Activated CD4-positive, alpha-beta T cell treated with anti-CD3 and anti-CD28 coated beads, Interleukin-2, amount 50 U/mL, for 4 hours (primary cell): ENCODE measurements at places on chromosomes 2 and 18.

DNA sequence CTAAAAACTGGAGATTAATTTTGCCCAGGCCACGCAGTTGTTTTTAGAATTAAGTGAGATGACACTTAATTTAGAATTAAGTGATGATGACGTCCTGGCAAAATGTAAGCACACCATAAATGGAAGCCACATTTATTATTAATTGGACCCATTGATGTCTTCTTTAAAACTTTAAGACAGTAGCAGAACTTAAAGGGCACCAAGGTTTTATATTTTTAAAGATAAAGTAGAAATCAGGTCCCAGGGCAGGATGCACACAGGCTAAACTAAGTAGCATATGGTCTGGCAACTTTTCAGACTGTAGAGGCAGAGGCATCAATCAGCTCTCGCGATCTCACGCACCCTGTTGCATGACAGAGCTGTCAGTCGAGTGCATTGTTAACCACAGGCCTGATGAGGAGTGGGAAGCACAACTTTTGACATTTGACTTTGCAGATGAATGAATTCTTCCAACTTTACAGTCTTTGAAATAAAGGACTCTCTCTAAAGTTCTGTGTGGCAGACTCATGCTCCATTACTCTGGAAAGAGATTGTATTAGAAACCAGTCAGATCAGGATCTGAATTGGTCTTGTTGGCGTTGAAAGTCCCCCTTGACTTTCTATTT is 232.4 kb downstream of the CD226 start:
- DNase-seq, result no peak

DNA sequence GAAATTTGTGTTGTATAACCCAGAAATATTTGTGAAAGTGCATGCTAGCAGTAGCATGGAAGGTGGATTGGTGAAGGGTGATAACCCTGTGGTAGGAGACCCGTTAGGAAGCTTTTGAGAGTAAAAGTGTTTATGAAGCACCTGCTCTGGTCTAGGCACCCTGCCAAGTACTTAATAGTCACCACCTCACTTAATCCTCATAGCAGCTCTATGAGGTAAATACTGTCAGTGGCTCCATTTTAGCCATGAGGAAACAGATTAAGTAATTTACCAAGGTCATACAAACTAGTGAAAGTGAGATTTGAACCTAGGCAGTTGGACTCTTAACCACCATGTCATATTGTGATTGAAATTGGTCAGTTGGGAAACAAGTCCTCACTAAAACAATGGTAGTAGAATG is 66.8 kb downstream of the TET3 start:
- DNase-seq, result no peak

GRCh38 chr2:240383871-240384700 is 51.4 kb upstream of the GPC1 start:
- DNase-seq, result no peak

GRCh38 chr18:57062178-57062577 is 84.7 kb upstream of the BOD1L2 start:
- no peak for DNase-seq

DNA sequence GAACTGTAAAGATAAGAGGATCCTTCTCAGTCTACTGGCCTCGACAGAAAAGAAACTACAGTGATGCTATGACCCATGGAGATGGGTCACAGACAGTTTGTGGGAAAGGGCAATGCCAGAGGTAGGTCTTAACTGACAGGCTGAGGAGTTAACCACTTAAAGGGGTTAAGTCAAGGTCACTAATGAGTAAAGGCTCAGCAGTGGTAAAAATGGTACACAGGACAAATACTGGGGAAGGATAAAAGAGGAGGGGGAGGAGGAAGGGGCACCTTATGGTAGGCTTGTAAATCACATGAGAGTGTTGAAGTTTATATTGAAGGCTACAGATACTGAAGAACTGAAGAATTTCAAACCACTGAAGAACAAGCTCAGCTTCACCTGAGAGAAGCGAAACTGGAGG is 9.9 kb downstream of the IER3IP1 start:
- no peak for DNase-seq

DNA sequence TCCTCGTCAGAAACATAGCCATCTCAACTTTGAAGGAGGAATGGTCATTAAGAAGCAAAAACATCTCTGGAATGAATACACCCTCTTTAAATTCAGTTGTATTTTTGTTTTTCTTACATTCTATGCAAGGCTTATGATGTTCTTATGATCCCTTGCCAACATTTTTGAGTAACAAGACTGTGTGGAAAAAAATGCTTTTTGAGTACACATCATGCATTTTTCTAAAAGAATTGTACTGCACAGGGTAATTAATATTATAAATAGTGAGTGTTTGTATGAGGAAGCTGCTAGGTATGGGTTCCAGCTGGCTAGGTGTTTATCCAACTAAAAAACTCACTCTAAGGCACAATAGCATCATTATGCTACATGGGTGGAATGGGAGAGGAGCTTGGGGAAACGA is 59.0 kb upstream of the SPATS2L start:
- no peak for DNase-seq

DNA sequence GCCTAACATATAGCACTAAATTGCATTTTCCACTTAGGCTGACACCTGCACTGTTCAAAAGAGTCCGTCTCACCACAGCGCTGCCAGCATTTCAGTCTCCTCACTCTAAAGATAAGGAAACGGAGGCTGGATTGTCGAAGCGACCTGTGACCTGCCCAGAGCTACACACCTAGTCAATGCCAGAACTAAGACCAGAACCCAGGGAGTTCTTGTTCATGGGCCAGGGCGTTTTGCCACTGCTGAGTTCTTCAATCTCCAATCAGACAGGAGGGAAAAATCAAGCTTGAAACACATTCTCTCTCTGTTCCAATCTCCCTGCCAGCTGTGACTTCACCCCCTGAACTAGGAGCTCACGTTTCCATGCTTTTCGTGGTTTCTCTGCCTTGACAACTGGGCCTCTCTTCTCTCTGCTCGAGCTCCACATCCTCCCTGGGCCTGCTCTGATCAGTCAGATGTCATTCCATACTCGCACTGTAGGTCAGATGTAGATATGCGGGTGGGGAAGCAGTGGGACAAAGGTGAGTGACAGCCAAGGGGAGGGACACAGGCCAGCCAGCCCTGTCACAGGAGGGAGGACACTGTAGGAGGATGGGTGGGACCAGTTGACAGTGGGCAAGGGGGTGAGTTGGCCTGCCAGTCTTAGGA is 221.1 kb upstream of the SMAD2 start:
- no peak for DNase-seq

- DNase-seq, result no peak
Observed at GRCh38 chr2:6027066-6027465, 334.9 kb downstream of the SOX11 start.

GRCh38 chr2:168565112-168565511 is 109.0 kb downstream of the CERS6 start:
- DNase-seq, result no peak

DNA sequence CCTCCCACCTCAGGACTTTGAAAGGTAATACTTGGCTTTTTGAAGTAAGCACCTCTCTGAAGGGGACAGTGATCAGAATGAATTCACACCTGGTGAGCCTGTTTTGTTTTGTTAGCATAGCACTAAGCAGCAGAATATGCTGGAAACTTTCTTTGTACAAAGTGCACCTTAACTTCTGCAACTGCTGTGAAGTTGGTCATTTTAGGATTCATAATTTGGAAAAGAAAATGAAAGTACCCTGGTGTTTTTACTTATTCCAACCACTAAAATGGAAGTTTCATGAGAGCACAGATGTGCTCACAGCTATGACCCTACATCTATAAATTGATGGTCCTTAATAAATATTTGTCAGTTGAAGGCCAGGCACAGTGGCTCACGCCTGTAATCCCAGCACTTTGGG is 257.8 kb upstream of the STON1 start:
- no peak for DNase-seq

- no peak for DNase-seq
Observed at GRCh38 chr2:41872646-41873045, 175.2 kb upstream of the PKDCC start.

- DNase-seq, result no peak
Observed at GRCh38 chr2:46073540-46074046, 223.6 kb upstream of the EPAS1 start.

DNA sequence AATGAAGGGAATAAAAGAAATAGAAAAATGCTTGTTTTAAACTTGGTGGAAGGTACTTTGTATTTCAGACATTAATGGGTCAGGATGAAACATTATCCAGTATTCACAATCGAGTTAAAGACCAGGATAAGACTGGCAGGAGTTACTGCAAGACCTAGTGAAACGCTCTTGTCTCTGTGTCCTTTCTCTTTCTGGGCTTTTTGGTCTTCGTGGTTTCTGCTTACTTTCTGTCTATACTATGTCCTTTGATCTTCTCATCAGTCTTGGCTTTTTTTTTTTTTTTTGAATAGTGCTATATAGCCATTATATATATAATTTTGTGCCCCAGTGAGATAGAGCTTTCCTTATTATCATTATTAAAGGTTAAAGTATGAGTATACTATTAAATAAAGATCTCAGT is 42.1 kb upstream of the GAREM2 start:
- no peak for DNase-seq
